GM13976 (cell line): ENCODE measurements at places on chromosomes 7 and 10.
A peak's percentile ranks its signal among the peaks of the same experiment; 100 is the strongest.

GRCh38 chr10:70985824-70986622 lies 97.7 kb upstream of the PCBD1 start:
- no peak for DNase-seq

DNA sequence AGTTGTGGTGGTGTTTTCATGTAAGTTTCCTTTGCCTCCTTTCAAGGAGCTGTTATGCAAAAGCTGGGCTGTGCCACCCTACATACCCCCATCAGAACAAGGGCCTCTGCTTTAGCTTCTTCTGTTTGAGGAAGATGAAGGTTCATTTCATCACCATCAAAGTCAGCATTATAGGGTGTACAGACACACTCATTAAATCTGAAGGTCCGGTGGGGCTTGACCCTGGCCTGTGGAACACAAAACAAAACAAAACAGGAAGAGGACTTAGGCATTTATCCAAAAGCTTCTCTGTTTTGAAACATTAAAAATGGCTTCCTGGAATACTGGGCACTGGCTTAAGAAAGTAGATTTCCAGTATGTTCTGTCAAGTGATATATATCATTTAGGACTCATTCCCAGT lies 15.8 kb downstream of the POLR3A start:
- no peak for DNase-seq

DNA sequence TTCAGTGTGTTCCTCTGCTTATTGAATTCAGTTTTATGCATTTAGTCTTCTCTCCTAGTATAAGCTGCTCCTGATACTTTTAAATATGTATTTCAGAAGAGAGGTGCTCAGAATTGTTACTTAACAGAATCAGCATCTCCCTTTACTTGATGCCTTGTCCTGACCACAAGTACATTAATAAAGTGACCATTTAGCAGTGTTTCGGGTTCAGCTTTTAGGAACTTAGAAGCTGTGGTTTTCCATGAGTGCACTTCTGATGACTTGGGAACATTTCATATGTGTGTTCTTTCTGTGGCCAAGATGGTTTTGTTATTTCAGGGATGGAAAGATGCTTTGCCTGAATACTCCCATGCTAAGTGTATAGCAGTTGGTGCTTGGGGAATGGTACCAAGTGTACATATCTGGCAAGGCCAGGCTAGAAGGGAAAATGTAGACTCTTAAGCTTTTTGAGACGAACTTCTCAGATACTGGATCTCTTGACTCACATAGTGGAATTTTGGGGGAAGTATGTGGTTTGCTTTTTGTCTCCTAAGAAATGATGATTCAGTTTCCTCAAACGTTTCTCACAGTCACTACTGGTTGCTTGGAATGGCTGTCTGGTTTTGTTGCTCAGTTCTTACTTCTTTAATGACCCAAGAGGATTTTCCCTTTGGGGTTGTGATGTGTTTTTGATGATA lies 17.2 kb downstream of the SGPL1 start:
- DNase-seq: no peak

- no peak for DNase-seq
These were observed 176.0 kb upstream of the SVIL start for GRCh38 chr10:29810816-29811215.

DNA sequence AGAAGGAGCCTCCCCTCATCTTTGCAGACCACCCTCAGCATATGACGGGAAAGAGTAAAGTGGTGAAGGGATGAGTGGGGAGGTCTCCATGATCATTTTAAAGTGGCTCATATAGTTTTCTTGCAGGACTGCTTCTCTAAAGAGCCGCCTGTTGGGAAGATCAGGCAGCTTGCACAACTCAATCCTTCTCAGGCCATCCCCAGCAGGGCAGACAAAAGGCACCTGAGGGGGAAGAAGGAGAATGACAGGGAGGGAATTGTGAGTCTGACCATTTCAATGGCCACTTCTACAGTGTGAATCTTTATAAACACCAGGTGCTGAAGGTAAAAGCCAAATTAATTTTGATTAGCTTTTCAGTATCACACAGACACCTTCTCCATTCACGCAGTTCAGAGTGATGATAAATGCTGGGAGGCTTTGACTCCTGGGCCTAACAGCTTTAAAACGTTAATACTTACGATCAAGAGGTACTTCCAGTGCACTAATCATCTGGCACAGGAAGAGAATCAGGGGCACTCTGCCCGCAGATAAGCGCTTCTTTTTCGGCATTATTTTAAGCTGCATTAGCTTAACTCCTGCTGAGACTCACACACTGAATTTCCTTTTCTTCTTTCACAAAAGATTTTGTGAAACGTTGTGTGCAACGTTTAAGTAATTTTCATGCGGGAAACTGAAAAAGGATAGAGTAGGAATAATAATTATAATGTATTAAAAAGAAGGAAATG lies 109.5 kb upstream of the LAMB4 start:
- DNase-seq: no peak

DNA sequence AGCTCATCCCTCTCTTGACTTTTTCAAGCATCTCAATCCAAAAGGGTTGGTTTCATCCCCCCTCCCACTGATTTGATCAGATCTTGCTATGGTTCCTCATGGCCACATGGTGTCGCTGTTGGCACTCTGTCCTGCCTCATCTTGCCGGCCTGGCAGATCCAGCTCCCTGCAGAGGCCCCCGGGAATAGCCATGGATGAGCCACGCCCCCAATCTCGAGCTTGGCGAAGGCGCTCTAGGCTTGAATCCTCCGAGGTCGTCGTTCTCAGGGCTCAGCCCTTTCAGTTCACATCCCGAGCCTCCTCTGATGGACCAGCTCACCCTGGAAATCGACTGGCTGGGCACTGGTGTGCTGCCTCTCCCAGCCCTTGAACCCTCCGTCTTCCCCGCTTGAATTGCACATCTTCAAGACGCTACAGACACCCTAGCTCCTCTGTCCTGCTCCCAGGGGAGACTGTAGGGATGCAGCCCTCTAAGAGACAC lies 628.7 kb downstream of the TYW1 start:
- peak; percentile 62 for DNase-seq

- no peak for DNase-seq
These were observed 113.5 kb upstream of the SDK1 start for GRCh38 chr7:3187444-3188040.

- DNase-seq: peak; percentile 70
These were observed 133.0 kb upstream of the TNS3 start for GRCh38 chr7:47714669-47715607.

GRCh38 chr7:100952641-100953040 lies 3.3 kb downstream of the MUC3A start:
- DNase-seq: no peak

DNA sequence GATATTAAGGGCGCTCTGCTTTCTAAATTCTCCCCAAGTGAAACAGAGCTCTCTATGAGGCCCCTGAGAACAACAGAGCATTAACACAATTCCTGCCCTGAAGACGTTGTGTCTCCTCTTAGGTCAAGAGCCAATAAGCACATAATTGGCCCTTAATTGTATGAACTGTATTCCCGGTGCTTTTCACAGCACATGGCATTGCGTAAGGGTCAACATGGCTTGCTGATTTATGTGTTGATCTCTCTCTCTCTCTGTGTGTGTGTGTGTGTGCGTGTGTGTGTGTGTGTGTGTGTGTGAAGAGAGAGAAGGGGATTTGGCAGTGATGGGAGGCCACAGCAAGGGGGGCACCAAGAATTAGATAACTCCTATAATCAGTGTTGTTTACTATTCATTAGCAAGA lies 40.5 kb downstream of the LYZL1 start:
- DNase-seq: no peak

DNA sequence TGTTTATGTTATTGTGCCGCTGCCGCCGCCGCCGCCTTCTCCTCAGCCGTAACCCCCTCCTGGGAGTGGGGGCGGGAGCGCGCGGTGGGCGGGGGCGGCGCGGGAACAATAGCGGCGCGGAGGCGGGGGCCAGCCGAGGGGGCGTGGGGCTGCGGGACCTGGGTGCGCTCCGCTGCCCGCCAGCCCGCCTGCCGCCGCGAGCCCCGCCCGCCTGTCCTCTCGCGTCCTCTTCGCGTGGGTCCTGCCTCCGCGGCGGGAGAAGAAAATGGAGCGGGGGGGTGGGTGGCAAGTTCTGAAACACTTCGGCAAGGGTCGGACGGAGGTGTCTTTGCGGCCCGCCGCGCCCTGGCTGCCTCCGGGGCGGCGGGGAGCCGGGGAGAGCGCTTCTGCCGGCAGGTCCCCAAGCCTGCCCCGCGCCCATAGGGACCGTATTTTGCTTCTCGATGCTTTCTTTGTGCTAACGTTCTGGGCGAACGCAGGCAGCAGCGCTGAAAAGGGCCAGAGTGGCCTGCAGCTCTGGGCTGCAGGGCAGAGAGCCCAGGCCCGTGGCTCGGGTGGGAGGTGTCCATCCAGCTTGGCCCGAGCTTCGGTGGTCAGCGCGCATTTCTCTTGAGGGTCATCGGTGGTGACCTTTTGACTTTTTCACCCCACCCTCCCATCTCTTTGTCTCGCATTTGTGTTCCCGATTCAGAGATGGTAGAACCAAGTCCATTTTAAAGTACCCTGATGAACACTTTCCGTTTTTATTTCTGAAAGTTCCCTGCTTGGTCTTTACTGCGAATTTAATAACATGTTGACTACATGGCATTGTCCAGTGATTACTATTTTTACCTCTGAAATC lies 613 bp downstream of the MAPK8 start:
- DNase-seq: peak; percentile 70

DNA sequence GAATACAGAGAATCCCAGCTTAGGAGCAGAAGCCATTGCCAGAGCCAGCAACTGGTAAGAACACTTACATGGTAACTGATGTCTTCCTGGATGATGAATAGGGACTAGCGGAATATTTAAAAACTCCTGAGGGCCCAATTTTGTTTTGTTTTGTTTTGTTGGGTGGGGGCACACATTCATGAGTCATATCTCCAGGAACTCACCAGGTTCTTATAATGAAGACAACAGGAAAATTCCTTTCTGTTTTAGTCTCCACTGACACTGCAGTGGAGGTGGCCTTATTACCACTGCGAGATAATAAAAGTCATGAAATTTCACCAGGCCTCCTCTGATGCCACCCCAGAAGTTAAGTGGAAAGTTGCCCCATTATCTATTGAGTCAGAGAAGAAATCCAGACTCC lies 6.6 kb upstream of the CUZD1 start:
- no peak for DNase-seq

DNA sequence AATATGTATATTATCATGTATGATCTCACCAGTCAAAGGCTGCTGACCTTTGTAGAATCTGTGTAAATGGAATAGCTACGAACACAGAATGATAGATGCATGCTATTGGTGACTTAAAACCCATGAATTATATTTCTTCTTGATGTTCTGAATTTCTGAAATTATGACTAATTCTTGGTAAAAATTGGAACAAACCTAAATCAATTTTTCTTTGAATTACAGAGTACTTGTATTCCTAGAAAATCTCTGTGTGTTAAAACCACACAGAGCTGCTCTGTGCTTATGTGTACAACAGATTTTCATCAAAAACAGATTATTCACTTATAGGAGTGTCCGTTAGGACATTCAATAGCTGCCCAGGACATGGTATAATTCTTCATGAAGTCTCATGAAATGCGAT lies 108.3 kb upstream of the MDFIC start:
- DNase-seq: no peak

DNA sequence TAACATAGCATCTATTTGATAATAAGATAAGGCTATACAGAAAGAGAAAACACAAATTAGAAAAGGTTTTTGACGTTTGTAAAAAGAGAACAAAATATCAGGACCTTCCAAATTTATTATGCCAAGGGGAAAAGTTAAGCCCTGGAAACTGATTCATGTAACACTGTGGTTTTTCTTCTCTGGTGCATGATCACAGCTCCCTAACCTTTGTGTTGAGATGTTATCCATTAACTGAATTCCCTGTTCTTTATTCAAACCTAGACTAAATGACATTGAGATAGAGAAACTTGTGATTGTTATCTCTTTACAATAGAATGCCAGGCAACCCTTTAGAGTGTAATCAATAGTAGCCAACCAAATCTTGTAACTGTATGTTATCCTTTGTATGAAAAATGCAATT lies 141.5 kb upstream of the NRG3 start:
- no peak for DNase-seq

GRCh38 chr10:132448248-132448731 lies 51.3 kb downstream of the PWWP2B start:
- DNase-seq: peak; percentile 78

GRCh38 chr7:29809533-29810155 lies 3.3 kb downstream of the WIPF3 start:
- no peak for DNase-seq

GRCh38 chr10:61539876-61540275 lies 86.7 kb upstream of the TMEM26 start:
- no peak for DNase-seq

DNA sequence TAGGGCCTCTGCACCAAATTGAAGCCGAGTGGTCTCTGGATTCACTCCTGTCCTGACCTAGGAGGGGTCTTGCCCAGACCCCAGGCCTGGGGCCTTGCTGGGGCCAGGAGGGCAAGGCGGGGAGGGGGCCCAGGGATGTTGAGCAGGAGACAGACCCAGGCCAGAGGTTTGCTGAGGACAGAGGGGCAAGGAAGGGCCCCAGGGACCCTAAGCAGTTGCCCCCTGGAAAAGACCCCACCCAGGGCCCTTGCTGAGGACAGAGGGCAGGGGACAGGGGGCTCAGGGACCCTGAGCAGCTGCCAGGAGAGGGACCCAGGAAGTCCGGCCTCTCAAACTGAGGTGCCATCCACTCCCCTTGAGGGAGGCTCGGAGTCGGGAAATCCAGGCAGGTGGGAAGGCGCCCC lies 32.7 kb downstream of the FOXL3 start:
- DNase-seq: no peak

DNA sequence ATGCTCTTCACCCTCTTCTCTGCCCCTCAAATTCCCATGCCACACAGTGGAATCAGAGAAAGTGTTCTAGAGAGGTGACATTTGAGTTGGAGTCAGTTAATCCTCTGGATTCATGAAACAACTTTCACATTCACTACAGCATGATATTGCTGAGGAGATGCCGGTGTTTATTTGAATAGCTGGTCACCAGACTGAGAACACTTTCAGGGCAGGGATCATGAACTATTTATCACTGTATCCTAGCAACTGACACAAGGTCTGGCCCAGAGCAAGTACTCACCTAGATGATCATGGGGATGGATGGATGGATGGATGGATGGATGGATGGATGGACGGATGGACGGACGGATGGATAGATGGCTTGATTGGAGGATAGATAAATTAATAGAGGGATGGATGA lies 116.7 kb upstream of the ZMIZ1 start:
- DNase-seq: no peak

DNA sequence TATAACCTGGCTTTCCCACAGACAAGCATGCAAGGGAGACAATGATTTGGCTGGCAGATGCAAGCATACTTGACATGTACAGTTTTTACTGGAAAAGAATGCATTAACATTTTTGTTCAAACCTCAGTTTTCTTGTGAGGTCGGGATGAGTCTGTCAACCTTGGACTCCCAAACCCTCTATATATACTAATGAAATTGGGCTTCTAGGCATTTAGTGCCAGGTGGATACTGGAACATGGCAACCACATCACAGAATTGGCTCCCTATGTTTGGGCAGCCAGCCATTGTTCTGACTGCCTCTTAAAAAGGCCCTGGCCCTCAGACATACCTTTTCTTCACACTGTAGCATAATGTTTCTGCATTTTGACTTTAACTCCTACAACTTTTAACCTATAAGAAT lies 39.1 kb downstream of the CDK6 start:
- DNase-seq: no peak

GRCh38 chr10:2897619-2898508 lies 169.5 kb upstream of the PFKP start:
- DNase-seq: no peak

- no peak for DNase-seq
These were observed 18.1 kb downstream of the CHAT start for GRCh38 chr10:49631975-49632374.
